ENCODE measurements at places on chromosomes 2 and 18. TPM values are rescaled to one million over a fixed set of nuclear protein-coding genes. Genes with fewer than 3 reads are reported as not detected.

GRCh38 chr18:42860011-42860410 is 255.5 kb downstream of the RIT2 start:
- DNase-seq = no peak

DNA sequence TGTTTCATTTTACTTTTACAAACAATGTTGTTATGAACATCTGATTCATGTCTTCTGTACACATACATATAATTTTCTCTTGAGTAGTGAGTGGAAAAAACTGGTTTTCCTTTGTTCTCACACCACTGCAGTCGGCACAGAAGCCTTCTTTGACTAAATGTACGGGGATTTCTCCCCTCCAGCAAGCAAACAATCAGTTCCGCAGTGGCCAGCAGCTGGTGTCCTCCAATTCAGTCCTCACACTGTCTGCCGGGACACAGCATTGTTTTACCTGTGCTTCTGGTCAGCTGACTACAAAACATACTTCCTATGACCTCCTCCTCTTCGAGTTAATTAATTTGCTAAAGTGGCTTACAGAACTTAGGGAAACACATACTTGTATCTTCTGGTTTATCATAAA is 202.8 kb downstream of the WDR7 start:
- no peak for DNase-seq

DNA sequence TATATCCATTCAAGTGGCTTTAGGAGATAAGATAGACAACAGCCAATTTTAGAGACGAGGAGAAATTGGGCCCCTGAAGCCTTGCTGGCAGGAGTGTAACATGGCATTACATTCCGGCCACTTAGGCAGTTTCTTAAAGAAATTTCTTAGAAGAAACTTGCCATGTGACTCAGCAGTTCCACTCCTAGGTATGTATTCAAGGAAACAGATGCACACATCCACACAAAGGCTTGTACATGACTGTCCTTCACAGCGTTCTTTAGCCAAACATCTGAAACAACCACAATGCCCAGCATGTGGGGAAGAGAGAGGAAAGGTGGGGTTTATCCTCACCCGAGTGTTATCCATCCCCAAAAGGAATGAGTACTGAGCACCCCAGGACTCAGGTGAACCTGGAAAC is 107.1 kb downstream of the NFATC1 start:
- DNase-seq = no peak

DNA sequence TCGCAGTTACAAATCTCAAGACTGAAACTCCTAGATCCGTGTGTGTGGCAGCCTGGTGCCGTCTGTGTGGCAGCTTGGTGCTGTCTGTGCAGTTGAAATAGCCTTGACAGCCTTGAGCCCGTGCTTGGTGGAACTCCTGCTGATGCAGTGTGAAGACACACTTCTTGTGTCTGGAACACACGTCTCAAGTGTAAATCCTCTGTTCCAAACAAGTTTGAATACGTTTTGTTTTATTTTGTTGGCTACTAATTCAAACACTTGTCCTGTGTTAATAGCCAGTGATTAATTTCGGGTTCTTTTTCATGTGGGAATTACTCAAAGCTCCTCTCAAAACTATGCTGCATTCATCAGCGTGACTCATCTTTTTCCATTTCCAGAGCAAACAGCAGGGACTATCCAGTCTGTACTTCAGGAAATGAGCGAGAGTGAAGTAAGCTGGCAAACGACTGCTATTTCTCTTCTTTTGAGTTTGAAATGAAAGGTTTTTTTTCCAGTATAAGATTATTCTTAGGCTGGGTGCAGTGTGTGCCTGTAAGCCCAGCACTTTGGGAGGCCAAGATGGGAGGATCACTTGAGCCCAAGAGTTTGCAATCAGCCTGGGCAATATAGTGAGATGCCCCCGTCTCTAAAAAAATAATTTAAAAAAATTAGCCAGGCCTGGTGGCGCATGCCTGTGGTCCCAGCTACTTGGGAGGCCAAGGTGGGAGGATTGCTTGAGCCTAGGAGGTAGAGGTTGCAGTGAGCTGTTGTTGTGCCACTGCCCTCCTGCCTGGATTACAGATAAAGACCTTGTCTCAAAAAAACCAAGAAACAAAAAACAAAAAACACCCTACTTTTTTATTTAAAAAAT is 152.9 kb downstream of the SPP2 start:
- peak; percentile 98 for DNase-seq

GRCh38 chr2:207458582-207458981 is 71.2 kb upstream of the CREB1 start:
- no peak for DNase-seq

DNA sequence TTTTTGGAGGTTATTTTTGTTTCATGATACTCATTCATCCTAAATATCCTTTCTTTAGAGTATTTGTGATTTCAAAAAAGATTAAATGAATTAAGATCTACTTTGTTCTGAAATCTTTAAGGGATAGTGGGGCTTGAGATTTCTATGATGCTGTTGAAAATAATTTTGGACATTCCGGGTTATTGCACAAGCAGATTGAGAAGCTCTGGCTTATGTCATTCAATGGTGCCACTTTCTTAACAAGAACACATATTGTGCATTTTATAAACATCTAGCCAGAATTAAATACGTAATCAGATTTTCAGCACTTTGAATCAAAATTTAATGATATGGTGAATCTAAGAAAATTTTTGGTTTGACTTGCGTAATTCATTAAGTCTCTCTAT is 207.7 kb upstream of the COL3A1 start:
- DNase-seq = no peak

DNA sequence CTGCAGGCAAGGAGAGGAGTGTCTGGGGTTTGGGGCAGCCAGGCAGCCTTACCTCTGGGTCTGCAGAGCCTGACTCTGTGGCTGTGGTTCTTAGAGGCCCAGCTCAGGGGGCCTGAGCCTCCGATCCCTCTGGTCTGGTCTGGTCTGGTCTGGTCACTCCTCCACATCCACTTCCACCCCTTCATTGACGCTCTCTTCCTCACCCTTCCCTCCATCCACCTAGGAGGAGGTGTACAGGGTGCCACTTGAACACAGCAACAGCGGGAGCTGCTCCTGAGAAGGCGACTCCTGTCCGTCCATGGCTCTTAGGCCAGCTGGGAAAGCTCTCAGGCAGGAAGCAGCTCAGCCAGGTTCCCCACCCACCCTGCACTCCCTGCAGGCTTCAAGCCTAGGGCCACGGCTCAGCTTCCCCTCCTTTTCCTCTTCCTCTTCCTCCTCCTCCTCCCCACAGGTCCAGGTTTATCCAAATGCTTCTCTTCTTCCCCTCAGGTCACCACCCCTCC is 16.9 kb downstream of the GPR55 start:
- DNase-seq = no peak

DNA sequence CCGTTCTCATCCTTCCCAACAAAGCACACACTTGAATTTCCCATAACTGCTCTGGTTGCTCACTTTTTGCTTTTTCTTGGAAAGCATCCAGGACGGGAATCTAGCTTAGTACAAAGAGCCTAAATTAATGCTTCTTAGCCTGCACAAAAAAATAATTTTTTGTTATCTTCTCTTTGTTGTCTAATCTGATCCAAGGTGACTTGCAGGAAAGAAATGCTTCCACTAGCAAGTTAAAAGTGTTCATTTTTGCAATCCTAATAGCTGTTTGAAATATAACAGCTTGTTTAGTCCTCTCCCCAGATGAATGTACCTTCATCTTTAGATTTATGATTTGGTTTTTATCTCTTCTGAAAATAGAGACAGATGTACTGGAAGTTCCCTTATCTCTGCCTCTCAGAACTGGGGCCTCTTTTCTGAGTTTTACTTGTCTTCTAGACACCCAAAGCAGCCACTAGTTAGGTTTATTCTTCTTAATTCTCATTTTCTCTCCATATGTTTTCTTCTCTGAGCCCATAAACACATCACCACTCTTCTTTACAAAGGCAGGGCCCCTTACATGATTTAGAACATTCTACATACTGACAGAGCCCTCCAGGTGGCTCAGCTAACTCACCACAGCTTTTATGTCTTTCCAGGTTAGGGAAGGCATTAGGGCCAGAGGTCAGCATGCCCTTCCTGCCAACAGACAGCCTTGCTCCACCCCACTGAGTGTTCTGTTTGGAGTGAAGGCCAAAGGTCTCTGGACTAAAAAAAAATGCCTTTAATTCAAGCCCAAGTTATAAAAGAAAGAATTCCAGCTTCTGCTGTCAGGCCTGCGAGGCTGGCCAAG is 74.7 kb upstream of the MAP4K3 start:
- no peak for DNase-seq

DNA sequence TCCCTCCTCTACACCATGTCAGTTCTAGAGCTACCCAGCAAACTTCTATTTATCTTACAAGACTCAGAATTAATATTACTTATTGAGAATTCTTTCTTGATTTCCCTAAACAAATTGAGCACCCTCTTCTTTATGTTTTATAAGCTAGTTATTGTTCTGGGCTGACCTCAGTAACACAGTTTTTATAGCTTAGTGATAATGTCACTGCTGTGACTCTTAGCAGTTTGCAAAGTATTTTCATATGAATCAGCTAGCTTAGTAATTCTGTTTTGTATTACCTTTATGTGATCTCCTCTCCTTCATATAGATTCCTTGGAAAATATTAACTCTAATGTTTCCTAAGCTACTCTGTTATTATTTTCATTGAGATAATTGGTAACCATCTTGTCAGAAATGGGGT is 114.9 kb downstream of the PMS1 start:
- DNase-seq = no peak

GRCh38 chr18:29140590-29140989 is 963.7 kb upstream of the CDH2 start:
- no peak for DNase-seq

The SNTG2 gene
- total RNA-seq = not detected

The MBP gene
- total RNA-seq = 1.0 TPM

Measured in LHCN-M2 (cell line).